ENCODE measurements at places on chromosomes 13 and 19.
A peak's percentile ranks its signal among the peaks of the same experiment; 100 is the strongest.

DNA sequence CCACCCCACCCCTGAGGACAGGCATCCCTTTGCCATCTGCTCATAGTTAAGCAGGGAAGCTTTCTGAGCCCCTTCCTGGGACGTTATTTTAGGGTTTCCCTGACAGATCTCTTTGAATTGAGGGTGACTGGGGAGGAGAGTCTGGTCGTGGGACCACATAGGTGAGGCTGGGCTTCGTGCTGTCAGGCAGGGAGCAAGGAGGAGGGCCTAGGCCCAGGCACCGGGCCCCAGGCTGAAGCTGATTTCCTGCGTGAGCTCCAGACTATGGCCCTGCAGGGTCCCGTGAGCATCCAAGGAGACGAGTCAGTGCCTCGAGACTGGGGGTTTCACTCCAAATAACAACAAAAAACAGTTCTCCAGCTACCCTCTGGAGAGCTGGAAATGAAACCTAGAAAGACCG lies 60.4 kb downstream of the MYO9B start:
- DNase-seq, result no peak

DNA sequence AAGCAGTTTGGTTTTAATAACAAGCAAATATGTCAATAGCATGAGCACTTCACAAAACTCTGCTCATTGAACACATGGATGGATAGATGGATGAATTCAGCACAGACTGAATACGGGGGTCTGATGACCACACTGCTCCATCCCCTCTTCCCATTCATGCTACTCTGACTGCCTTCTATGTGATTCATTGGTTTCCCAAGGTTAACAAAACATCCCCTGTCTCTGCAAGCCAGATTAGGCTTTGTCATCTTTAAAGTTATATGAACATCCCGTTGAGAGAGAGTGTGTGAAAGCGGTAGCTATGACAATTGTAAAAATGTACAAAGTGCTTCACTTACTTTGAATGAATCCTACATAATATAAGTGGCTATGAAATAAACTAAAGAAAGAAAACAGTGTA lies 252.5 kb downstream of the OXGR1 start:
- DNase-seq, result no peak

DNA sequence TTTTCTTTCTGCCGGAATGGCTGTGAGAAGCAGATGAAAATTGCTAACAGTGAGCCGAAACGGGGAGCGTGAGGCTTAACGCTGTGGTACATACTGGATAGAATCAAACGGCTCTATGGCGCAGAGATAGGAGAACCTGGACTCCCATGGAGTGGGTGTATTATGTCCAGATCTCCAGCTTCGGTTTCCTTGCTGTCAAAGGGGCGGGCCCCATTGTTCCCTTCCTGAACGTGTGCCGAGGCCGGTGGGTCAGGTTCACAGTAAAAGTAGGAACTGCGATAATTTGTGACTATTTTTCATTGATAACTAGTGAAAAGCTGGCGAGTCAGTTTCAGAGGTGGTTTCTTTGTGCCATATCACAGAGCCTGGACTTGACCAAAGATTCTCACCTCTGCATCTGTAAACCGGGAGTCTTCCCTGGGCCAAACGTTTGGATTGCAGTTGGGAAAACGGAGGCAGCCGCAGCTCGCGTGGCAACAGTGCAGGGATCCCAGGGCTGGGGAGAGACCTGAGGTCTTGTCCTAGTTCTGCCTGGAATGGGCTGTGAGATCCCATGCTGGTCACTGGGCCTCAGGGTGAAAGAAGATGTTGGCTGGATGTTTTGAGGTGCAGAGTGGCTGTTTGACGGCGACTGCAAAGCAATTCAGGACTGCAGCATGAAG lies 752 bp downstream of the RPL18A start:
- no peak for DNase-seq

- peak; percentile 0 for DNase-seq
These were observed 2743.3 kb upstream of the PCDH20 start for GRCh38 chr13:64158908-64159307.

GRCh38 chr13:31956980-31957644 lies 74.5 kb upstream of the FRY start:
- DNase-seq, result no peak

GRCh38 chr13:39379118-39379517 lies 223.9 kb downstream of the LHFPL6 start:
- no peak for DNase-seq

DNA sequence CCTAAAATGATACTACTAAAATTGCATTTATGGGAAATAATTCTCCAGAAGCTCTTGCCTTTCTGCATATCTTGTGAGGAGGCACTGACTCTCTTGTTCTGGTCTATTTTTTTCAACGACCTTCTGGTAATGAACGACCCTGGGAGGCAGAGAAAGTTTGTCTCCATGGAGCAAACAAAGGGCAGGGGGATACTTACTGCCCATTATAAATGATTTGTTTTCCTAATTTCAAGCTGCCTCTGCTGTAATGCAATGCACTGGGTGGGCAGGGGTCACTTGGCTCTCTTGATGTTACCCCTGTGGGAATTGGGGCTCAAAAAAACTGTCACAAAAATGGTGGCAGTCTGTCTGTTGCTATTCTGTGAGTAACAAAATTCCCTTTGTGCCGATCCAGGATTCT lies 643.2 kb downstream of the LIG4 start:
- no peak for DNase-seq

DNA sequence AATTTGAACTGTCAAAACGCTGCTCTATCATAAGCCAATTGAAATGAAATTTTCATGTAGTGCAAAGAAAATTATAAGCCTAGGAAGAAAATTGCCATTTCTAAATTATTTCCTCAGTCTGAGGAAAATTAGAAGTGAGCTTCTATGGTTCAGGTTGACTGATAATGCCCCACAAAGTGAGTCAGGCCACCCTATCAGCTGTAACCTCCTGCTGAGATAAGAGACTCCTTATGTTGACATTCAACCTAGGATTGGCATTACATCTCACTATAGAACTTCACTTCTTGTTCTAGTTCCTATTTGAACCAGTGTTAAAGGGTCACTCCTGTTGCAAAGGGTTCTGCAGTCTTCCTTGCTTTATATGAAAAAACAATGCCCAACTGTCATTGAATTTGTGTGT lies 32.6 kb upstream of the RFC3 start:
- no peak for DNase-seq

GRCh38 chr13:40194224-40194806 lies 472.1 kb downstream of the FOXO1 start:
- DNase-seq, result no peak

Data from H54 (cell line).